T-helper 2 cell (primary cell): ENCODE measurements at places on chromosomes 7 and 10.

- no peak for DNase-seq
These were observed 77.9 kb downstream of the FAM204A start for GRCh38 chr10:118264252-118264651.

- no peak for DNase-seq
These were observed 148.0 kb downstream of the SNX10 start for GRCh38 chr7:26439521-26440232.

DNA sequence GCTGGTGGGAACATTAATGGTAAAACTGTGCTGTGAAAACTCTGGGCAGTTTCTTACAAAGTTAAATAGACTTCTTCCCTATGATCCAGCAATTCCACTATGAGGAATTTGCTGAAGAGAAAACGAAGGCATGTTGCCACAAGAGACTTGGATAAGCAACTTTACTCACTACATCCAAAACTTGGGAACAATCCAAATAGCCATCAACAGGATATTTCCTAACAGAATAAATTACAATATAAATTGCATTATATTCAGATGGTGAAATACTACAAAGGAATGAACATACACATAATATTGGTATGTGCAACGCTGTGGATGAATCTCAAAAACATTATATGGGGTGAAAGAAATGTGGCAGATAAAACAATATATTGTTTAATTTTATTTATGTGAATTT is 21.4 kb upstream of the MKI67 start:
- no peak for DNase-seq

DNA sequence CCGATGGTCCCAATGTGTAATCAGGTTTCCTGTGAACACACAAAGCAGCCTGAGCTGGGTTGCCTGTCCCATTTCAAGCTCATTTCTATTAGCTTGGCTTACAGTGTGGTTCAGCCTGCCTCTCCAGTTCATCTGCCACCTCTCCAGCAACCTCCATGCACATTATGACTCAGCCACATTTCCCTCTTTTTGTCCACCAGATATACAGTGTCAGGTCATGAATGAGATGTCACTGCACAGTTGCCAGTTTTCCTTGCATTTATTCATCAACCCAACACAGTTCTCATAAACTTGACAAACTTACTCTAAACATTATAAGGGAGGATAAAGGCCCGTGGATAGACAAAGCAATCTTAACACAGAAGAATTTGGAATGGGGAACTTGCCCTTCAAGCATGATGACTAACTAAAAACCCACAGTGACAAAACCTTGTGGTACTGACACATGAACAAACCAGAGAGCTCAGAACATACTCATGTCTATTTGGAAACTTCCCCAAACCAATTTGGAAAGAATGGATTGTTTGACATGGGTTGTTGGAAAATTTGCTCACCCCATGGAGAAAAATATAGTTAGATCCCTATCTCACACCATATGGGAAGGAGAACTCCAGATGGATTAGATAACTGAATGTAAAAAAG is 2.5 kb upstream of the CFAP58 start:
- no peak for DNase-seq

- DNase-seq: no peak
These were observed 193.8 kb downstream of the PLPP4 start for GRCh38 chr10:120650705-120651399.
